ENCODE measurements at places on chromosomes 13 and 19. TPM values are rescaled to one million over a fixed set of nuclear protein-coding genes. Genes with fewer than 3 reads are reported as not detected.

DNA sequence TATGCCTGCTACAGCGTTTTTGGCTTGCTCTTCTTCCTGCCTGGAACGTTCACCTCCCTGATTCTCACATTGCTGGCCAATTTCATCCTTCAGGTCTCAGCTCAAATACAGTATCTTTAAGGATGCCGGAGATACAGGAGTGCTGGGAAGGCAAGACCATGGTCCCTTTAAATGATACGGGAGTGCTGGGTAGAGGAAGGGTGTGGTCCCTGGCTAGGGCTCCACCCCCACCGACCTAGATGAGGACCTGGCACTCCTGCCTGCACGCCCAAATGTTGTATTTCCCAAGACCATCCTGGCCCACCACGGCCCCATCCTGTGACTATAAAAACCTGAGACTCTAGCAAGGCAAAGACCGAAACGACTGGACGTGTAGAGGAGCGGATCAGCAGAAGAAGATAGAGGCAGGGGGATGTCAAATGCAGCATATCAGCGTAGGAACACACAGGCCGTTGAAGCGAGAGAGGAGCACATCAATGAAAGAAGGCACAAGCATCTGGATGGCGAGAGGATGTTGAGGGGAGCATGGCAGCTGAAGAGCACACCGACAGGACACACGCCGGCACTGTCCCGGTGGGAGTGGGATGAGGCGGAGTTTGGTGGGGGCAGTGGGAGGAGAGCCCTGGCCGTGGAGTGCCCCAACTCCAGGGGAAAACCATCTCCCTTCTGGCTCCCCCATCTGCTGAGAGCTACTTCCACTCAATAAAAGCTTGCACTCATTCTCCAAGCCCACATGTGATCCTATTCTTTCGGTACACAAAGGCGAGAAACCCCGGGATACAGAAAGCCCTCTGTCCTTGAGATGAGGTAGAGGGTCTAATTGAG, 74.0 kb downstream of the PCDH9 start:
- DNase-seq: no peak

MARK4 gene
- total RNA-seq: 22.4 TPM

DNA sequence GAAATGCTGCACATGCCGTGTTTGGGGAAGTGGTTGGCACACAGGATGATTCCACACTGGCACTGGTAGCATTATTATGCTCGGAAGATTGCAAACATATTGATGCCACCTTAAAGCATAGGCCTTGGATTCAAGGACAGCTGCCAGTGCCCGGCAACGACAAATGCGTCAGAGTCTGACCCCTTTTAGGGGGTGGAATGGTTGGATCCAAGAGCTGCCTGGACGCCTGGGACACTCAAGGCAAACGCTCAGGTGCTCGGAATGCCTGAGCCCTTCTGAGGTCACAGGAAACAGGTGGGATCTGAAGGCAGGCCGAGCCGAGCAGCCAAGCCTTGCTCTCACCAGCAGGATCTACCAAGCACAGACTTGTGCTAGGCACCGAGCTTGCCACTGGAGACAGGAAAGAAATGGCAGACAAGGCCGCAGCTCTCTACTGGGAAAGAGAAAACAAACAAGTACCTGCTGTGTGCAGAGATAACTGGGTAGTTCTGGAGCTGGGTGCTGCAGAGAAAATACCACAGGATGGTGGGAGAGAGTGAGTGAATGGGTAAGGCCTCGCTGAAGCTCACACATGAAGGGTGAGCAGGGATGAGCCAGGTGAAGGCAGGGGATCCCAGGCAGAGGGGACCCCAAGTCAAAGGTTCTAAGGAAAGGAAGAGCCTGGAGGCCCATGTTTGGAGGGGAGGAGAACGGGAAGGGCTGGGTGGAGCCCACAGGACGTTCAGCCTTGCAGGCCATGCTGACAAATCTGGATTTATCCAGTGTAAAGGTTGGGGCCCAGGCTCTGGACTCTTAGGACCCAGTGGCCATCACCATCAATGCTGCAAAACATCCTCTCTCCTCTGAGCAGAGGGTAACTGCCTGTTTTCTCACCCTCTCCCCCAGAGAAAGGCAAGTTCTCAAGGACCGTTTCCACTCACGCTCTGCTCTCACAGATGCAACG, 9.2 kb downstream of the RANBP3 start:
- no peak for DNase-seq

DNA sequence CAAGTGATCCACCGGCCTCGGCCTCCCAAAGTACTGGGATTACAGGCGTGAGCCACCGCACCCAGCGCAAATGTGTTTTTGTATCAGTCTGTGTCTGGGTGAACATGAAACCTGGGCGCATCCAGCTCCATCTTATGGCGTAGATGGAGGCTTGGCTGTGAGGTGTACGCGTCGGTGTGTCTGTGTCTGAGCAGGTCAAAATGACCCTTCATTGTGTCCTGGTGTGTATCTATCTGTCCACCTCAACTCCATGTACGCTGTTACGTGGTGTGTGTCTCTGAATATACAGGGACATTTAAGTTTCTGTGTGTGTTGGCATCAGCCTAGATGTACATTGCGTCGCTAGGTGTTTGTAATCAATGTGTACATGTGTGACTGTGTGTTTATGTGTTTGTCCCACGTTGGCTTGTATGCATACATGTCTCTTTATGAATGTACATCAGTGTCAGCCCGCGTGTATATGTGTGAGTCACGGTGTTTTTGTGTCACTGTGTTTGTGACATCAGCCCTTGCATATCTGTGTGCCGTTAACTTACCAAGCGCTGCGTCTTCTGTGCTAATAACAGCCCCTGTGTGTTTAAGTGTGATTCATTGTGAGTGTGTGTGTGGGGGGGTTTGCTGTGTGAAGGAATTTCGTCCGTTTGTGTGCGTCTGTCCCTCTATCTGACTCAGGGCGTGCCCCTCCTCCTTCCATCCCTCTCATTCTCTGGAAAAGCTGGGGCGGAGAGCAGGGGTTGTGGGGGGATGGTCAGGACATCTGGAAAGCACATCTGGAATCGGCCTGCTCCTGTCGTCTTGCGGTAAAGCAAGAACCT, 6.4 kb downstream of the AXL start:
- peak; percentile 90 for DNase-seq

ZNF320 gene
- total RNA-seq: 4.8 TPM

DNA sequence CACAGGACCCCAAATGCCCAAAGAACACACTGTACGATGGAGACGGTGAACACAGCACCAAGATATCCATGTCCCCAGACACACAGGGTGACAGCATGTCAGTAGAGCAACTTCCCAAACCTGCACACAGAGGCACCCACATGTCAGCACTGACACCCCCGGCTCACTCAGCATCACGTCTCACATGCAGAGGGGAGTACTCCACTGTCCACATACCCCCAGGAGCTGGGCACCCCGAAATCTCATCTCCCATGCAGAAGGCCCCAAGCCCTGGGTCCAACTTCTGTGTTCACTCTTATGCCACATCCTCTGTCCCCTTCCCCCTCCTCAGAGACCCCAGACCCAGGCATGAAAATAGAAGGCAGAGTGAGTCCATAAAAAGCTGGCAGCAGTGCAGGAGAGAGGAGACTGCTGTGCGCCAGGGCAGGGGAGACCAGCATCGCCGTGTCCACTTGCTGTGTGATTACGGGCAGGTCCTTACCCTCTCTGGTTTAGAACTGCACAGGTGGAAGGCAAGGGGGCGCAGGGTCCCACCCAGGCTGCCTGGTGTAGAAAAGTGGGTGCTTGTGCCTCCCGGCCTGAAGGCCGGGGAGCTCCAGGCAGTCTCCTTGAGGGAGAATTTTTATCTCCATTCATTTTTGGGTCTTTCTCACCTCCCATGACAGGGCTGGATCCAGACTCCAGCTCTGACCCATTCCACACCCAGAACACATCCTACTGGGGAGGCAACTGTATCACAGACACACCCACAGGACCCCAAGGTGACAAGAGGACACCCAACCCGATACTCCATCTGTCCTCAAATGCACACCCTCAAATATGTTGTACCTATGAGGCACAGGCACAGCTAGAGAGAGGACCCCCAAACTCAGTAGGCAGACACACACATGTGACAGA, 17.0 kb downstream of the ERFL start:
- DNase-seq: no peak

DNA sequence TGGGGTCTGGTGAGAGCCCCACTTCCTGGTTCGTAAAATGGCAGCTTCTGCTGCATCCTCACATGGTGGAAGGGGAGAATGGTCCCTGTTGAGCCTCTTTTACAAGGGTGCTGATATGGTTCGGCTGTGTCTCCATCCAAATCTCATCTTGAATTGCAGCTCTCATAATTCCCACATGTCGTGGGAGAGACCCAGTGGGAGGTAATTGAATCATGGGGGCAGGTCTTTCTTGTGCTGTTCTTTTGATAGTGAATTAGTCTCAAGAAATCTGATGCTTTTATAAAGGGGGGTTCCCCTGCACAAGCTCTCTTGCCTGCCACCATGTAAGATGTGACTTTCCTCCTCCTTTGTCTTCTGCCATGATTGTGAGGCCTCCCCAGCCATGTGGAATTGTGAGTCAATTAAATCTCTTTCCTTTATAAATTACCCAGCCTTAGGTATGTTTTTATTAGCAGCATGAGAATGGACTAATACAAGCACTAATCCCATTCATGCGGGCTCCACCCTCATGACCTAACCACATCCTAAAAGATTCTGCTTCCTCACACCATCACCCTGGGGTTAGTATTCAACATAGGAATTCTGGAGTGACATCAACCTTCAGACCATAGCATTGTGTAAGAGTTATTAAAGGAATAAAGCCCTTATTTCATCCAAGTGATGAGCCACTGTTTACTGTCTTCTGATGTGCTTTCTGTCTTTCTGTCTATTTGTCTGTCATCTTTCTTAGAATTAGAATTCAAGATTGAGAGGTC, 159.0 kb upstream of the IRS2 start:
- DNase-seq: no peak

KIRREL2 gene
- total RNA-seq: 0.12 TPM

CGB3 gene
- total RNA-seq: not detected

GRCh38 chr13:40235160-40235796, 431.2 kb downstream of the FOXO1 start:
- no peak for DNase-seq
